Uterine smooth muscle cell (primary cell): ENCODE measurements at places on chromosomes 12 and 14. TPM values are rescaled to one million over a fixed set of nuclear protein-coding genes. Genes with fewer than 3 reads are reported as not detected.

The MMP17 gene
- total RNA-seq = 15.6 and 28.1 TPM in 2 replicates

The KRT71 gene
- total RNA-seq = not detected in 2 replicates

The RD3L gene
- total RNA-seq = not detected in 2 replicates

The SPRYD3 gene
- total RNA-seq = 28.1 and 31.3 TPM in 2 replicates

The CPNE6 gene
- total RNA-seq = not detected in 2 replicates

The LRRC43 gene
- 0.11 and 1.5 TPM in 2 replicates for total RNA-seq

The KRT7 gene
- total RNA-seq = 0.66 and 2.2 TPM in 2 replicates

The CLEC12A gene
- total RNA-seq = not detected in 2 replicates
